ENCODE measurements at places on chromosomes 7 and 10.

GRCh38 chr10:114492351-114493037, 88.2 kb upstream of the AFAP1L2 start:
- DNase-seq = peak; percentile 11

DNA sequence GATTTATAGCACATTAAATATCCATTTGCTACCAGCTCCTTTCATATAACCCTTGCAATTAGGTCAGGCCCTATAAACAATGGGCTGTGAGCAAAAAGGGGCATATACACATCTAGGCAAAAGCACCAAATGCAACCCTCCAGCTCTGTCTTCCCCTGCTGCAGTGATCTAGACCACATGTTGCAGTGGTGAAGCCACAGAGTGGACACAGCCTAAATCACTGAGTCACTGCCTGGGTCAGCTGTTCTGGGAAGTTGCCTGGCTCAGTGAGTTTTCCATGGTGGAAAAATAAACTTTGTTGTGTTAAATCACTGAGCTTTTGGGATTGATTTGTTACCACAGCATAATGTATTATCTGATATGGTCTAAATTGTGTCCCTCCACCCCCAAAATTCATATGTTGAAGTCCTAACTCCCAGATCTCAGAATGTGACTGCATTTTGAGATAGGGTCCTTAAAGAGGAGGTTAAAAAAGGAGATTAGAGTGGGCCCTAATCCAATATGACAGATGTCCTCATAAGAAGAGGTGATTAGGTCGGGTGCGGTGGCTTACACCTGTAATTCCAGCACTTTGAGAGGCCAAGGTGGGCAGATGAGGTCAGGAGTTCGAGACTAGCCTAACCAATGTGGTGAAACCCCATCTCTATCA, 70.4 kb downstream of the ZFAND4 start:
- DNase-seq = no peak

- DNase-seq = no peak
These were observed 83.0 kb upstream of the KAT6B start for GRCh38 chr10:74743401-74743800.

GRCh38 chr10:61669849-61670248, 7.1 kb downstream of the CABCOCO1 start:
- DNase-seq = no peak

DNA sequence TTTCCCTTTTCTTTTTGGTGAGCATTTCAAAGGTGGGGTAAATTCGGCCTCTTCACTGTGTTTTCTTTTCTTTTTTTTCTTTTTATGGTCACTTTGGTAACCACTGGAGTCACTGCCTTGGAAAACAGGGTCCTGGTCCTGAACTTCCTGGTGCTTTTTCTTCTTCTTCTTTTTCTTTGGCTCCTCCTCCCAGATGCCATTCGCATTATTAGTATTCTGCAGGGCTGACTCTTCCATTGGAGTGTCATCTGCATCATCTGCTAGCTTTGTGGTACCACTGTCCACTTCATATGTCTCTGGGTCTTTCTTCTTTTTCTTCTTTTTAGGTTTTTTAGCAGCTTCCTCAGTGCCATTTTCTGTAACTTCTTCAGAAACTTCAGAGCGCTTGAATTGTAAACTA, 10.5 kb downstream of the POLR1F start:
- no peak for DNase-seq

GRCh38 chr10:20114179-20114578, 297.9 kb downstream of the PLXDC2 start:
- DNase-seq = no peak

DNA sequence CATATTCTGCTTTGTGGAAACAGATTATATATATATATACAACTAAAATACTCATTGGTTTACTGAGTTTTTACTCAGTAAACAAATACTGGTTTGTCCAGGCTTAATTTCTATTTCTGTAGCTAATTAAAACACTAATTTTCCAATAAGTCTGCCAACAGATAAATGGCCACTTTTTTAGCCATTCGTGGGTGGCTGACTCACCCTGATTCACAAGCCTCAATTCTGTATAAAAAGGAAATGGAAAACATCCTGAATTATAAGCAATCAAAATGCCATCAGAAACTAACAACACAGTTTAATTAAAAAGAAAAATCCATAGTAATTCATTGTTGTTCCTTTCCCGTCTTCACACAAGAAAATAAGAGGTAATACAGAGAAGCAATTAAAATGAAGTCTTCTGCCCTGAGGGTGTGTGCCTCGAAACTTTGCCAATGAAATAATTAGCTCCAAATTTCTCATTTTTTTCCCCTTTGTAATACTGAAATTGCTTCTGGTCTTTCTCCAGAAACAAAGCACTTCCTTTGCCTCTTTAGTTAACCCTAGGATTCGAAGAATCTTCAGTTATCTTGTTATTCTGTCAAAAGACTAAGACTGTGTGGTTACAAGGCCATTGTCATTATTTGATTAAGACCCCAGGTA, 118.7 kb upstream of the PTN start:
- no peak for DNase-seq

- DNase-seq = no peak
These were observed 23.3 kb upstream of the ZNF282 start for GRCh38 chr7:149171892-149172533.

- no peak for DNase-seq
These were observed 94.6 kb upstream of the SMNDC1 start for GRCh38 chr10:110399106-110399964.

- DNase-seq = no peak
These were observed 644.7 kb upstream of the DPP6 start for GRCh38 chr7:153407291-153408046.

- peak; percentile 38 for DNase-seq
These were observed 112.6 kb downstream of the EEPD1 start for GRCh38 chr7:36265680-36266079.

All from hematopoietic multipotent progenitor cell treated with erythropoietin and hydrocortisone succinate and interleukin-3 and kit ligand, for 6 days (in vitro differentiated cells).